HS-5 (cell line): ENCODE measurements at places on chromosomes 11 and 22.

DNA sequence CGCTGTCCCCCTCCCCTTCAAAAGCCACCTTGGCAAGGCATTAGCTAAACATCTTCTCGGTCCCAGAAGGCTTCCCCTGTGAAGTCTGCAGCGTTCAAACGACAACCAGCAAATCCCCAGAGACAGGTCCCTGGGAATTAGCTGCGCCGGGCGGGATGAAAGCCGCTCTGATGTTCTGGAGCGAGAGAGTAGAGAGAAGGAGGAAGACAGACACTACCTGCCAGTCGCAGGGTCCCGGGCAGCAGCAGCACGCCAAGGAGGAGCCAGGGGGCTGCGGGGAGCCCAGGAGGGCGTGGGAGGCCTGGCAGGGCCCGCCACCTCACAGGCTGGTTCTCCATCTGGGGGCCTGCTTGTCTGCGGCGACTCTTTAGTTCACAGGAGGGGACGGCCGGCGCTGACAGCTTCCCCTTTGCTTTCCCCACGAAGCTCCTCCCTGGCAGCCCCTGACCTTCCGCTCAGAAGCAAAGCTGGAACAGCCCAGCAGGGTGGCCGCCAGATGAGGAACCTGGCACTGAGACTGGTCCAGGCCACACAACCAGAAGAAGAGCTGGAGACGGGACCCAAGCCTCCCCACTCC, at the start of gene NFAM1:
Gene NFAM1, minus strand, starts transcription at position 384 of the 577 bp plus-strand sequence. Its CDS starts 46 bp downstream, at position 338.
- no peak for DNase-seq

DNA sequence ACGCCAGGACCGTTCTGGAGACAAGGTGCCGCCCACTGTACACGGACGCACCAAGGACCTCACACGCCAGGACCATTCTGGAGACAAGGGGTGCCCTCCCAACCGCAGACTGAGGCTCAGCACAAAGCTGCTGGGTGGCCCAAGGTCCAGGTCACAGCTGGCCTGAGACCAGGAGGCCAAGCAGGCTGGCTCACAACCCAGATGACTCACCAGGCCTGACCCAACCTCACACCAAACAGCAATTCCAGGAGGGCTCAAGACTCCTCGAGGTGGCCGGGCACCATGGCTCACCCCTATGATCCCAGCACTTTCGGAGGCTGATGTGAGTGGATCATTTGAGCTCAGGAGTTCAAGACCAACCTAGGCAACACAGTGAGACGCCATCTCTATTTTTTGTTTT, 14.8 kb downstream of the BRD1 start:
- no peak for DNase-seq

GRCh38 chr11:121958323-121958970, 157.6 kb downstream of the BLID start:
- DNase-seq: no peak

DNA sequence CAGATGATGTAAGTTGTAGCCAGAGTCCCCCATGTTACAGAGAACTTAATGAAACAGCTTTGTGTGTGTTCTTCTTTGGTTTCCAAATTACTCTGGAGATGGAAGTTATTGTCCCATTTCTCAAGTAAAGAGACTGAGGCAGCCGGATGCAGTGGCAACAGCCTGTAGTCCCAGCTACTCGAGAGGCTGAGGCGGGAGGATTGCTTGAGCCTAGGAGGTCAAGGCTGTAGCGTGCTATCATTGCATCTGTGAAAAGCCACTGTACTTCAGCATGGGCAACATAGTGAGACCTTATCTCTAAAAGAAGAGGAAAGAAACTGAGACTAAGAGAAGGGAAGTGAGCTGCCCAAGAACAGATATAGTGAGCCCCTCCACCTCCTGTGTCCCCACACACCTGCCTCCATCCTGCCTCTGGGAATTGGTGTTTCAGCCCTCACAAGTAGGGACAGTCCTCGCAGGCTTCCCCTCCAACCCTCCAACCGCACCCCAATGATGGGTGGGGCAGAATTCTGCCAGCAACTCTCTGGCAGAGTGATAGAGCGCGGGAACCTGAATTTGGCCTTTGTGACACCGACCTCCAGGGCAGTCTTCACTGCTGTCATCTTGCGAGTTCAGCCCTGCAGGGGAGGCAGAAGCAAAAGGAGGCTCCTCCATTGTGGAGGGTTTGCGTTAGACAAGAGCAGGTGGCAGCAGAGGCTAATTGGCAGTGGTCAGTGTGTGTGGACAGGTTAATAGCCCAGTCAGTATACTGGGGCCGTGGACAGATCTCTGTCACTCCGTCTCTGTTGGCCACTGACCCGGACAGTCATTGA, 1.6 kb downstream of the PDXP start:
- DNase-seq: no peak

DNA sequence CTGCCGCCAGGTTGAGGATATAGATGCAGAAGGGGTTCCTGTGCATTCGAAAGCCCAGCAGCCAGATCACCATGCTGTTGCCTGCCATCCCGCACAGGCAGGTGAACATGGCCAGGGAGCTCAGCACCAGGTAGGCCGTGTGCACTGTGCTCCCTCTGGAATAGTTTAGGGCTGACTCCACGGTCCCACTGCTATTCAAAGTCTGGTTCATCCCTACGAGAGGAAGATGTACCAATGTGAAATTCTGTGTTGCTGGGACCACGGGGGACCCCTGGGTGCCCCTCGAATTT, at the start of gene MRGPRD:
Gene MRGPRD, minus strand, starts transcription at position 211 of the 290 bp plus-strand sequence. Its CDS starts 0 bp downstream, at position 211.
- no peak for DNase-seq

DNA sequence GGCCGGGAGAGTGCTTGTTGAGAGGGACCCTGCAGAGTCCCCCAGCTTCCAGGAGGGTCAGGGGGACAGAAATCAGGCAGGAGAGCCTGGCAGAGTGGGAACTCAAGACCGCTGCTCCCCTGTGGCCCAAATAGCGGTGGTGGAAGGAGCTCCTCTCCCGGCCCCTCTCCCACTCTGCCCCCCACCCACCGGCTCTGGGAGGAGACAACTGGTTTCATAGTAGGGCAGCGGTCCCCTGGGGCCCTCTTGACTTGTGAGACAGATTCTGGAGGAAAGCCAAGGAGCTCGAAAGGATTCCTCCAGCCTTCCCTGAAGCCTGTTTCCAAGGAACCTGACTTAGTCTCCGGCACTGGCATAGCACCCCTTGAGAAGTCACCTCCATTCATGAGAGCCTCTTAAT, 10.1 kb downstream of the PKNOX2 start:
- DNase-seq: no peak

- DNase-seq: no peak
Measured at GRCh38 chr11:87030458-87031054, 7.2 kb upstream of the TMEM135 start.

DNA sequence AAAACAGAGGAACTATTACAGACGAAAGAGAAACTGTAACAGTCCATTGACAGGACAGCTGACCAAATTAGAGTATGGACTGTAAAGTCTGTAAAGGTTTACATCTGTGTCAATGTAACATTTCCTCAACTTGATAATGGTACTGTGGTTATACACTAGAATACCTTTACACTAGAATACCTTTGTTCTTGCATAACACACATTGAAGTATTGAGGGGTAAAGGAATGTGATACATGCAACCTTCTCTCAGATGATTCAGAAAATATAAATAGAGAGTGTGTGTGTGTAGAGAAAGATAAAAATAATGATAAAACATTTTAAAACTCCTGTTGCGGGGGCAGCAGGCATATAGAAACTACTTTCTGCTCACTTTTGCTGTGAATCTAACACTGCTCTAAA, 5.6 kb upstream of the EEF1G start:
- DNase-seq: no peak

DNA sequence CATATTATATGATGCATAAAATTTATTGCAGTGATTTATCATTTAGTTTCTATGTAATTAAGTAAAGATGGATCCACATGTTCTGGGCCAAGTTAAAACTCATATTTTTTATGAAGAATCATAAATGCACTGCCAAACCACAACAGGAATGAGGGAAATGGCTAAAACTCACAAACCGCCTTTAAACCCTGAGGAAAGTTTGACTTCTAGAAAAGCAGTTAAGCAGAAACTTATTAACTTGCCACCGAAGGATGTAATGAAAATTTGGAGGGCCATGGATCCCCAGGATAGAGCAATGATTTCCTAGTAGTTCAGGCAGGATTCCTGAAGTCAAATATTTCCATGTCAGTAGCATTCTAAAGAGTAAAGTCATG, 218.3 kb upstream of the CTSC start:
- DNase-seq: peak; percentile 47

- no peak for DNase-seq
Measured at GRCh38 chr11:113555071-113555619, 79.9 kb upstream of the DRD2 start.

- no peak for DNase-seq
Measured at GRCh38 chr22:32571761-32572160, 97.2 kb downstream of the FBXO7 start.

DNA sequence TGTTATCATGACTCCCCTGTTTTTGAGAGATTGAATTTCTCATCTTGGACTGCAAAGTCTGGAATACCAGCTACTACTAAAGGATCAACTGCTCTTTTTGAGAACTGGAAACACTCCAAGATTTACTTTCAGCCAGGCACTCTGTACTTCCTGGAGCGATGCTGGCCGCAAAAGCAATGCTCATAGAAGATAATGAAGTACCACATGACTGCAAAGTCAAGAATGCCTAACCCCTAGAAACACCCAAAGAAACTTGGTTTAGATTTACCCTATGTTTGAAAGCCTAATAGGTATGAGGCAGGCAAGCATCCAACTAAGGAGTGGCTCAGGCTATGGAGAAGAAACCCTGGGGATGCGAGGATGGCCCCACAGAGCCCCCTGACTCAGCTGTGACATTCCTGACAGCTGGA, 47.7 kb upstream of the ARHGAP20 start:
- peak; percentile 23 for DNase-seq

DNA sequence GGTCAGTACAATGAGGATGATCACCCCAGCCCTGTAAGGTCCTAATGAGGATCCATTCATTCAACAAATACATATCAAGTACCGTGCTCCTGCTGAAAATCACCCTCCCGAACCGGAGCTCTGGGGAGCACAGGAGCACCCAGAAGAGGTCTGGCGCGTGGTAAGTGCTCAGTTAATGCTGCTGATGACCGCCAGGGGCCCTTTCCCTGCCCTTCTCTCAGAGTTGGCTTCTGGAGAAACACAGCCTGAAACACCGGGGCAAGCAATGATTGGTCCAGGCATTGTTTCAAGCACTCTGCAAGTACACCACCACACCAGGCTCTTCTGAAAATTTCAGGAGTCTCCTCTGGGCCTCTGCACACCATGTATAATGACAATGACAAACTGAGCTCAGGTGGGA, 3.8 kb upstream of the CCDC86 start:
- DNase-seq: no peak

GRCh38 chr11:112977755-112978154, 16.5 kb downstream of the NCAM1 start:
- DNase-seq: peak; percentile 49

DNA sequence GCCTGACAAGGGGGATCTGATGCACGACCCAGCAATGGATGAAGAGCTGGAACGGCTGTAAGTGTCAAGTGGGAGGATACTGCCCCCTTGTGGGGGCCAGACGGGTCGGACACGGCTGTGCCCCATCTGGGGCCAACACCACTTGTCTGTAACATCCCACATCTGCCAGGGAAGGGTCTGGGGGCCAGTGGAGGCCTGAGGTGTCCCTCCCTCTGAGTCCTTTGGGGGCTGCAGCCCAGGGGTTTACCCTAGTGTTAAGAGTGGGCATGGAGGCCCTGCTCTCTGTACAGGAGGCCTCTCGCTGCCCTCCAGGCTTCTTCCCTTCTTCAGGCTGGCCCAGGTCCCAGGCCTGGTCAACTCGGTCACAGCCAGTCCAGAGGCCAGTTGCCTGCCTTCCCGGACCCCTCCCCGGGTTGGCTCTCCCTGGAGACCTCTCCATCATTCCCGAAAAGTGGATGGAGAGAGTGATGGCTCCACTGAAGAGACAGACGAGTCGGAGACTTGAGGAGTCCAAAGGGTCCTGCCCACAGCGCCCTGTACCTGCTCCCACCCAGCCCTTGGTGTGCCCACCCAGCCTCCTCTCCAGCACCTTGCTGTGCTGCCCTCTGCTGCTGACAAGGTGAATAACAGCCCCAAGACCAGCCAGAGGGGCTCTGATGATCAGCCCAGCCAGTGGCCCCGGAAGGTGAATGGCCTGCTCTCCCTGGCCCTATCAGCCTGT, 15.4 kb downstream of the ARFGAP2 start:
- no peak for DNase-seq

DNA sequence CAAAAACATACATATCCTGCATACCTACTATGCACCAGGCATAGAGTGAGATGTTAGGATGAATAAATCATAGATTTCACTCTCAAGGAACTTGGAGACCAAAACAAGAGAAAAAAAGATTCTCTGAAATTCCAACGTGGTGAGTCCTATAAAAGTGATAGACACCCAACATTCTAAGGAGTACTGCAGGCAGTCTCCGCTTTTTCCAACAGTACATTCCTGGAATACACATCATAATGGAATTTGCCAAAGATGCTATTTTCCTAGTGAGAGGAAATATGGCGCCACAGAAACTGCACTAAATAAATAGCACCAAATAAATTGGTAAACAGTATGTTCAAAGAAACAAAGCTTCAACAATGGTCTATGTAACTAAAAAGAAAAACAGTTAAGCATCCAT, 6.0 kb downstream of the TMEM123 start:
- peak; percentile 99 for DNase-seq

GRCh38 chr11:105713696-105714095, 103.8 kb downstream of the GRIA4 start:
- DNase-seq: no peak

- no peak for DNase-seq
Measured at GRCh38 chr11:30758012-30758411, 171.9 kb upstream of the MPPED2 start.

DNA sequence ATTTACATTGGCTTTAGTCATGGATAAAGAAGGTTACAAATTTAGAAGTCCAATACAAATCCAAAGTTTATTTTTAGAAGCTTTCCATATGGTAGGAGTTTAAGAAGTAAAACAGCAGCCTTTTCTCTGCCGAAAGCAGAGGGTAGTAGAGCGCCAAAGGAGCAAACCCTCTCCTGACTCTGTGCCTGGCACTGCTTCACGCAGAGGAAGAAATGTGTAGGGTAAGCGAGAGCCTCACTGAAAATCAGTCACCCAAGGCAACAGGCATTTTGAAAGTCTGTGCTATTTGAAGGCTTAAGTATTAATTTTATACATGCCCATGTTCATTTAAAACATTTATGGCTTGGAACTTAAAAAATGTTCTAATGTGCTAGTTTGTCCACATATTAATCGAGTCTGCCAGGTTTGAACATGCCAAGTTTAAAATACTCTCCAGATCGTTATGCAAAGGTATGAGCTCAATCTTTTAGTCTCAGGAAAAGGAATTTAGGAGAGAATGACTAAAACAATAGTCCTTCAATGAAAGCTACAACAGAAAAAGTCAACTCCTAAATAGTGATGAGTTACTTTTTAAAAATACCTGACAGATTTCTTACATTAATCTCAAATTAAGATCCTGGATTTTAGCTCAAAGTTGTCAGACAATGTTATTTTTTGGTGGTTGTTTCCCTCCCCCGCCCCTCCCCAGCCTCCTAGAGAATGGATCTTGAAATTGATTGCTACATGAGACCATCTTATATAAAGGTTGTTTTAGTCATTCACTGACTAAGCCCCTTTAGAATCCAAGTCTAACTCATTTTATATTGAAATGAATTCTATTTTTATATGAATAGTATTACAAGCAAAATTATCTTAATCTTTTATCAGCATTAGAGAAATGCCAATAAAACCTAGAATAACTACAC, 38.7 kb downstream of the MRTFA start:
- no peak for DNase-seq
